Mesothelial cell of epicardium (in vitro differentiated cells): ENCODE measurements at places on chromosomes 7 and 10.

DNA sequence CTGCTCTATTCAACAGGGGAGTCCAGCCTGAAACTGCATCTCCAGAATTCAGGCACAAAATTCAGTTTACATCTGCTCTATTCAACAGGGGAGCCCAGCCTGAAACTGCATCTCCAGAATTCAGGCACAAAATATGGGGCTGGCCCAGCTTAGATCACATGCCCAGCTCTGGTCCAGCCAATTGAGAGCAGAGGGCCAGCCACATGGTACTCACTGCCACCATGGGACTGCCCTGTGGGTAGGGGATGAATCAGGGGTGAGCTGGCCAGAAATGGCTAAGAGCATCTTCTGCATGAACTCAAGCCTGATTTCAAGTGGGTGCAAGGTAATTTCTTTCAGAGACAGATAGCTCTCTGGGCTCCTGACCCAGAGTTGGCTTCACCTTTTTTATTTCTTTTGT lies 156.6 kb upstream of the LYZL2 start:
- no peak for DNase-seq

DNA sequence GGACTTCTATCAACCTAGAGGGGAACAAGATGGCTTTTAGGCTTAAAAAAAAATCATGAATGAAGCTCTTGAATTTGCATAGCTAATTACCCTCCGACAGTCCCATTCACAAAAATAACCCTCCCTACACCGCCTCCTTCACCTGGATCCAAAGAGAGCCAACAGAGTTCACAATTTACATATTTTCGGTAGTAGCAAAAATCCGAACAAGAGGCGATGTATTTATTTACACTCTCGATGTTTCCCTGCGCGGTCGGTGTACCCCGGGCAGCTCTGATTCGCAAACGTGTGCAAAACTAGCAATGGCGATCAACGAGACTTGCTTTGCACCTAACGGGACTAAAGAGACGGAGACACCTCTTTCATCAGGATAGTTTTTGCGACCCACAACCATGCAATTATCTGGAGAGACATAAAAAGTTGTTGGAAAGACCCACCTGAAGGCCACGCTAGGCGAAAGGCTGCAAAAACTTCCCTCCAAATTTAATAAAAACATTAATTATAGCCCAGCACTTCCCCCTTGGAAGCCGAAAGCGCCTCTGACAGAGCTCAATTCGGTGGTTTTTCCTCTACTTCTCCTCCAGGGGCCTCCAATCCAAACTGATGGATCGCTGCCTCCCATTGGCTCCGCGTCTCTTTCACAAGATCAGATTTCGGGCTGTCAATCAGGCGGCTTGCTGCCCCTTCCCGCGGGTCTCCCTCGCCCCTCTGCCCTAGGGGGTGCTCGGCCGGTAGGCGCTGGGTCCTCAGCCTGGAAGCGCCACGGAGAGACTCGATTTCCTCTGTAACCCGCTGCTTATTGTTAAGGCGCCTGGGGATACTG lies at the start of gene ETV1:
ETV1 (minus strand) TSS at position 541 of the 823 bp plus-strand sequence. CDS start 614 bp downstream, outside the sequence.
- peak; percentile 49 for DNase-seq

DNA sequence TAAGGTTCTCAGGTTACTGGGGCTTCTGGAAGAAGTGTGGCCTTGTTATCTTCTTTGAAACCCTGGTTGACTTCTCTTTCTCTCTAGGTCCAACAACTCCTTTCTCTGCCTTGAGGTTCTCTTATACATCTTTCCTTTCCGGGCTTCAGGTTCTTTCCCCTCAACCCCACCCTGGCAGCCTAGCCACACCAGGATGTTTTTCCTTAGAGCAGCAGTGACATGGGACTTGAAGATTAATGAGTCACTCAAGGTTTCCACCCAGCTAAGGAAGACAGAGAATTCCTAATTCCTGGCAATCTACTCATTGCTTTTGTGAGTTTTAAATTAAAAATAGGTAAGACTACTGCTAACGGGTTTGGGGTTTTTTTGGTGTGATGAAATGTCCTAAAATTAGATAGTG lies 121.8 kb upstream of the HPS1 start:
- DNase-seq, result no peak

DNA sequence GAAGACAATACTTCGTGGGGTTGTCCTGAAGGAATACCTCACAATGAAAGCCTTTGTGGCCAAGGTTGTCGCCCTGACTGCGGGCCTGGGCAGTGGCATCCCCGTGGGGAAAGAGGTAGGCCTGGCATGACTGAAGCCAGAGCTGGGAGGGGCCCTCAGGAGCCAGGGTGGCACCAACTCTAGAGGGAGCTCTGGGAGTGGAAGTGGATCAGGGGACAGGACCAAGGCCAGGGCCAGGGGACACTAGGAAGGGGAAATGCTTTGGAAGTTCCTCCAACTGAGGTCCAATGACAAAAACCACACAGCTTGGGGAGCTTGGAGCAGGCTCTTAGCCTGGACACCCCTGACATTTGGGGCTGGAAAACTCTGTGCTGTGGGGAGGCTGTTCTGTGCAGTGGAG lies 5.8 kb downstream of the CLCN1 start:
- DNase-seq, result no peak

DNA sequence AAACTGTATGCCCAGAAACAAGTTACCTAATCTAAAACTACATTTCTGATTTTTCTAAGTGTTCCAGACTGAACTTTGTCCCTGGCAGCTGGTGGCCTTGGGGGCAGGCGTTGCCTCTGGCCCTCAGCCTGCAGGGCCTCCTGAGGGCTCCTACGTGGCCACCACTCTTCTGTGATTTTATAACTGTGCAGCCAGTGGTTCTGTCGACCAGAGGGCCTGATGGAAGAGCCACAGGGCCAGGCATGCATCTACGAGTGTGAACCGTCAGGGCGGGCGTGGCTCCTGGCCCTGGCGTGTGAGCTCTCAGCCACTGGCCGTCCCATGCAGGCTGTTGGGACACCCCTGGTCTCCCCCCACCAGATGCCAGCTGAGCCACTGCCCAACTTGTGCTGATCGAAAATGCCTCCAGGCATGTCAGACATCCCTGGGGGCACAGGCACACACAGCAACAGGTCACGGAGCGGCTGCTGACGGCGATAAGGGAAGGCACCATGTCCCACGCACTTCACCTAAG lies 173.4 kb downstream of the ZMYND11 start:
- no peak for DNase-seq

- DNase-seq, result no peak
Measured at GRCh38 chr10:24847112-24848070, 105.0 kb downstream of the PRTFDC1 start.

GRCh38 chr7:7769710-7770627 lies 51.6 kb upstream of the RPA3 start:
- DNase-seq, result no peak

DNA sequence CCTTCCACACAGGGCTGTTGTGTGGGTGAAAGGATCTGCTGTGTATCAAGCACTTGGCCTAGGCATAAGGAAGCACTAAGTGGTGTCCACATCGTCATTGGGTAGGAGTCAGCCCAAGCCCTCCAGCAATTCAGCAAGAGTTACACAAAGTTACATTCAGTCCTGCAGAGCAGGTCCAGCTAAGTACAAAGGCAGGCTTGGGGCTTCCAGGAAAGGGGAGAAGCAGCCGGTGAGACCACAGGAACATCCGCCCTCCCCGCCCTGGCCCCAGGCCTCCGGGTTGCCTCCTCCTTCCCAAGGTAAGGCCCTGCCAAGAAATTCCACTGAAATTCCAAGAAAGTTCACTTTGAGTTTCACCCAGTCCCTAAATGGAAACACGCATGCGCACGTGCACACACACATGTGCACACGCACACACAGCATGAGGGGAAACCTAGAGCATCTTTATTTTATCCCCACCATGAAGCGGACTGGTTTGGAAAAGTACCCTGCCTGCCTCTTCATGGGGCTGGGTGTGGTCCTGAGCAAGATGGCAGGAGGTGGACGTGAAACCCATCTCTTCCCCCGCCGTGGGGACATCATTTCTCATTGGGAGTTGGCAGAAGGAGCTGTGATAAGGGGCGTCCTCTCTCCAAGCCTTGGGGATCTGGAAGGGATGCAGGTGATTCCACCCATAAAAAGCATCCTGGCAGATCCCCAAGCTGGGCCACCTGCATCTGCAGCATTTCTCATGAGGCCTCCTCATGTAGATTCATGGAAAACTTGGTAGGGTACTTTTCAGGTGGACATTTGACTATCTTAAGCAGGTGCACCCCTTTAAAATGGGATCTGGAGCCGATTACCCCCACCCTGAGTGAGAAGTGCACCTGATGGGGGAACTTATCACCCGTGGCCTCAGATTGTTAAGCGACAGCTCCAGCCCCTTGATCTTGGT lies 69.1 kb upstream of the NANOS1 start:
- no peak for DNase-seq

- DNase-seq, result no peak
Measured at GRCh38 chr10:33791272-33791660, 456.8 kb upstream of the NRP1 start.

- DNase-seq, result no peak
Measured at GRCh38 chr10:114408968-114409444, 4.7 kb upstream of the AFAP1L2 start.

- DNase-seq, result no peak
Measured at GRCh38 chr7:137407078-137407477, 63.5 kb upstream of the PTN start.

DNA sequence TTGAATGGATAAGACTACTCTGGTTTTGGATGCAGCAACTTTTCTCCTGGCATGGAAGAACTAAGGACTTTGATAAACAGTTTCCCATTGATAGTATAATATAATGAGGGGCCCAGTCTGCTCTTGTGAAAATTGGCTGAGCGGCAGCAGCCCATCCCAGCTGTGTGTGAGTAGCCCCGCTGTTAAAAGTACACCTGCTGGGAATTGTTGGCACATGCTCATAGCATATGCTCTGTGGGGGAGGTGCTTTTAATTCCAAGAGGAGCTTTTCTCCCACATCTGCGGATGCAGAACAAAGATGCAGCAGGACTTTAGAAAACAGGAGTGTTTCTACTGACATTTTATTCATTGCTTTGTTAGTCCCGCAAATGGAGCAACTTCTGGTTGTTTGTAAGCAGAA lies 19.0 kb downstream of the SRI start:
- DNase-seq, result no peak

GRCh38 chr10:83801983-83802382 lies 337.3 kb upstream of the GHITM start:
- DNase-seq, result no peak

DNA sequence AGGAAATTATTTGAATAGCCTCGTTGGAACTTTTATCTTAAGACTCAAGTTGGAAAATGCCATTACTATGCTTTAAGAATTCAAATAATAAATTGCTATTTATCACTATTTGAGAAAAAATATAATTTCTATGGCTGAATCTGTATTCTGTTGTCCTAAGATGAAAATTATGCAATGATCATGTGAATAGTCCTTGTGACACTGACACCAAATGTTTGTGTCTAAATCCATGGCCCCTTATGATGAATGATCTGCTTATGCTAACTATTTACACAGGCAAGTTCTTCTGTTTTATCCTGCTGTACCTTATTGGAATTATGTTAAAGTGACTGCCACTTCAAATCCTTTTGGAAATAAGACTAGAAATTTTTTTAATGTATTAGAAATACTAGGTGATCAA lies 208.7 kb downstream of the DOCK4 start:
- DNase-seq, result no peak

DNA sequence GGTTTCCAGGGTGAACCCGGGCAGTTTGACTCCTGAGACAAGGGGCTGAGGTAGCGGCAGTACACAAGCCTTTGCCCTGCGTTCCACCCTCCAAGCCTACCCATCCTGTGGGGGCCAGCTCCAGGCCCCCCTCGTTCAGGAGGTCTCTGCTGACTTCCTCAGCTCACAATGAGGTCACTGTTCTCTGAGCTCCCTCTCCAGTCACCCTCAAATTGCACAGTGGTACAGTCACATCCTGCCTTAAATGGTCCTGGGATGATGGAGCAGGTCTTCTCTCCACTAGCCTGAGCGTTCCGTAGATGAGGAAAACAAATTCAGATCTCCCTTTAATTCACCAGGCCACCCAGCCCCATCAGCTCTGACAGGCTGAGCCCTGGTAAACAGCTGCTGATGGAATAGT lies 90.2 kb downstream of the SH3PXD2A start:
- no peak for DNase-seq

- no peak for DNase-seq
Measured at GRCh38 chr10:26540601-26541000, 102.5 kb downstream of the APBB1IP start.

DNA sequence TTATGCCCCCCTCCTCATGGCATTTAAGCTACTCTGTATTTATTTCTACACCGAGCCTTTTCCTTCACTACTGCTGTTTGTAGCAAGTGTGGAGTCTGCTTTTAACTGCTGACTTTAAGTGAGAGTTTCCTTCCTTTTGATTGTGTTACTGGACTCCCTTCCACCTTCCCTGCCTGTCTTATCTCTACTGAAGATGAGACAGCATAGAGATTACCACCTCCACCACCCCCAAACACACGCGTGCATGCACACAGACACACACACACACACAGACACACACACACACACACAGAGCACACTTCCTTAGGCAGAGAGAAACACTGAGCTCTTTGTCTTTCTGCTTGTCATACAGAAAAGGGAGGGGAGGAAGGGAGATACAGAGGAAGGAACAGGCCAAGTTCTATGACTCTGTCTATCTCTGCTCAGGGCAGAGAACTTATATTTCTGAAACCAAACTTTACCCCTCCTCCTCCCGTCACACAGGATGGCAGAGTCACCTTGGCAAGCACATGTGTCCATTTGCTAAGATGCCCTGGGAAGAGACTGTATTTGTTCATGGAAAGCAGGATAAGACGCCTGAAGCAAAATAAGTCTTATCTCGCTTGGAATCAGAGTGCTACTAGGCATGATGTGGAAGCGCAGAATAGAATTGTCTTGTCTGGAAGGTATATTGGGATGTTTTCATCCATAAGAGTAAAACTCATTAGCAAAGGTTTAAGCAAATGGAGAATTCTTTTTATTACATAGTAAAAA lies 81.8 kb upstream of the CAV2 start:
- no peak for DNase-seq

DNA sequence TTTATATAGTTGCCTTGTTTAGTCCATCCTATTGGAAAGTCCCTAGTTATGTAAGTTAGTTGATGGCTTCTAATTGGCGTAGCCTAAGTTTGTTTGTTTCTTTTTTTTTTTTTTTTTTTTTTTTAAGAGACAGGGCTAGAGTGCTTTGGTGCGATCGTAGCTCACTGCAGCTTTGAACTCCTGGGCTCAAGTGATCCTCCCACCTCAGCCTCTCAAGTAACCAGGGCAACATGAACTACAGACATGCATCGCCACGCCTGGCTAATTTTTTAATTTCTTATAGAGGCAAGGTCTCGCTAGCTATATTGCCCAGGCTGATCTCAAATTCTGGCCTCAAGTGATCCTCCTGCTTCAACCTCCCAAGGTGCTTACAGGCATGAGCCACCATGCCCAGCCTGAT lies 7.1 kb downstream of the CSGALNACT2 start:
- no peak for DNase-seq

- no peak for DNase-seq
Measured at GRCh38 chr10:110502851-110503301, 5.2 kb downstream of the DUSP5 start.

GRCh38 chr10:17003151-17003550 lies 126.5 kb downstream of the CUBN start:
- no peak for DNase-seq

DNA sequence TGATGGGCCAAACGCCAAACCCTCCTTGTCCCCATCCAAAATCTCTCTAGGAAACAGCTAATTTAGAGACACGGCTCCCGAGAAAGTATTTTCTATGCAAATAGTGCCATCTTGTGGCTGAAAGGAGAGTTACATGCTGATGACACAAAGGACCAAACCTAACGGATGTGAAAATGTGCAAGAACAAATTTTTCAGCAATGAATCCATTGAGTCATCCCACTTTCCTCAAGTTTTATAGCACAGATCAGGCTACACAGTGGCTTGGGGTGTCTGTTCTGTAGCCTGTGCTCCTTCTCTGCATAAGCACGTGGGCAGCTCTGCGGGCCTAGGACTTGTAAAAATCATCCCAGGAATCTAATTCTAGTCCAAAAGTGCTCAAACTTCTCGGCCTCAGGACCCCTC lies 154.8 kb upstream of the PRR15 start:
- no peak for DNase-seq
